ENCODE measurements at places on chromosomes 7 and 10.

DNA sequence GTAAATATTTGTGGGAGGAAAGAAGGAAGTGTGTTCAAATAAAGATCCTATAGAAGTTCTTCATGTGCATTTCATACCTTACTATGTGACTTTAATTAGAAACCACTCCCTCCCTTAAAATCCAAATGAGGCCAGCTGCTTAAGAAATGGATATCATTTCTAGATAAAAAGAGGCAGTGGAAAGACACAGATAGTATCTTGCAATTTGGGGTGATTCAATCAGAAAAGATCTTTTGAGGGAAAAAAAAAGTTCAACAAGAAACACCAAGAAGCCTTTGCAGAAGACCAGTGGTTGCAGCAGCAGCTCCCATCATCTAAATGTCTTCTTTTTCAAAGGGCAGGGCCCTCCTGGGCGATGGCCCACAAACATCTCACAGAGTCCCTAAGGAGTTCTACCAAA lies 200.1 kb downstream of the LRRN3 start:
- DNase-seq, result no peak

GRCh38 chr7:156493942-156494341 lies 146.6 kb upstream of the RNF32 start:
- no peak for DNase-seq

GRCh38 chr10:86345296-86345858 lies 21.2 kb downstream of the GRID1 start:
- DNase-seq, result no peak

- DNase-seq, result no peak
Measured at GRCh38 chr10:60397792-60398191, 8.1 kb upstream of the ANK3 start.

- DNase-seq, result no peak
Measured at GRCh38 chr7:6631605-6632004, 5.5 kb upstream of the ZNF316 start.

- DNase-seq, result no peak
Measured at GRCh38 chr10:121216295-121216694, 365.1 kb downstream of the WDR11 start.

GRCh38 chr7:121475806-121476205 lies 79.7 kb upstream of the FAM3C start:
- no peak for DNase-seq
